ENCODE measurements at places on chromosomes 4 and X.

GRCh38 chr4:173014836-173015235 lies 153.8 kb upstream of the GALNT7 start:
- no peak for DNase-seq

DNA sequence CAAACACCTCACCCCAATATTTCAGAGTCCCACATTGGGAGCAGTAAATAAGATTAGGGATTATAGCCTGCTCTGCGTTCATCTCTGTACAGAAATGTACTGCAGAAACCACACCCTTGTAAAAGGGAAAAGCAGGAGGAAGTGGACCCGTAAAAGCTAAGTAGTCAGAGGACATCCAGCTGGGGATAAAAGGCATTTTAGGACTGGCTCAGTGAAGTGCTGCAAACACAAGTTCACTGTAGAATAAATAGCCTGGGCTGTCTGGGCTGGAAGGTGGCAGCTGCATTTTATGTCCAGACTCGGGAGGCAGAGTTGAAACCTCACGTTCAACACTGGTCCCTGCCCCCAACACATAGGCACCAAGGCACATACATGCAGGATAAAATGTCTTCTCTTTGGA lies 178.7 kb upstream of the FAT1 start:
- no peak for DNase-seq

DNA sequence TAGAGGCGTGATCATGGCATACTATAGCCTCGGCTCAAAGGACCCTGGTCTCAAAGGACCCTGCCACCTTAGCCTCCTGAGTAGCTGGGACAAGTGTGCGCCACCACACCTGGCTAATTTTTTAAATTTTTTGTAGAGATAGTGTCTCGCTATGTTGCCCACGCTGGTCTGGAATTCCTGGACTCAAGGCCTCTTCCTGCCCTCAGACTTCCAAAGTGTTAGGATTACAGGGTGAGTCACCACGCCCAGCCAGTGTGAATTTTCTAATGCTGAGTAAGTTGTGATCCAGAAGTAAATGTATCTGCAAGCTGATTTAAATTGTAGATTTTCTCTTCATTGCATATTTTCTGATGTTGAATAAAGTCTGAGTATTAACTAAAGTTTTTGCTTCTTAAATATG lies 2.6 kb upstream of the ZNF674 start:
- no peak for DNase-seq

DNA sequence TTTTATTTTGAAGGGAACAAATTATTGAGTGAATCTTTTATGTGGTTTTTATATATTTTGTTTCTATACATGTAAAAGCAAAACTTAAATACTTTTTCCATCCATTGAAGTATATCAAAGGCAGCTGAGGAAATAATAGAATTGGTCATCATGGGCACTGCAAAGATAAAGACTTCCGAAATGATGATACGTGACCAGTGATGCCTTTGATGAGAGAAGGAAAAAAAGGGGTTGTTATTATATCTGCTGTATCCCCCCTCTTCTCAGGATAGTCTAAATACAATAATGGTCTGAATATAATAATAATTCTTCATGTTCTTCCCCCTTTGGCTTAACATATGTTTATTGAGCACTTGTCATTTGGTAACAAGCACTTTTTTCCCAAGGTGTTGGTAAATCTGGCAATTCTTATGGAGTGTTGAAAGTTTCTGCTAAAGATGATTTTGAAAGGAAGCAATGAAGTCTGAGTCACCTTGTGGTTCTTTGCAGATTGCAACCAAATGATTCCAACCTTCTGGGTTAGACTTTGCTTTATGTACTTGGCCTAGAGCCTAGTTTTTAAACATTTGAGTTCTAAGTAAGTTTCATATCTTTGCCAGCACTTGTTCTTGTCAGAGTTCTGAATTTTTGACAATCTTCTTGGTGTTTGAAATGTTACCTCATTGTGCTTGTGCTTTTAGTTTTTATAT lies 60.8 kb downstream of the USP9X start:
- no peak for DNase-seq

- DNase-seq, result no peak
These were observed 14.8 kb upstream of the MAMLD1 start for GRCh38 chrX:150348365-150348764.

DNA sequence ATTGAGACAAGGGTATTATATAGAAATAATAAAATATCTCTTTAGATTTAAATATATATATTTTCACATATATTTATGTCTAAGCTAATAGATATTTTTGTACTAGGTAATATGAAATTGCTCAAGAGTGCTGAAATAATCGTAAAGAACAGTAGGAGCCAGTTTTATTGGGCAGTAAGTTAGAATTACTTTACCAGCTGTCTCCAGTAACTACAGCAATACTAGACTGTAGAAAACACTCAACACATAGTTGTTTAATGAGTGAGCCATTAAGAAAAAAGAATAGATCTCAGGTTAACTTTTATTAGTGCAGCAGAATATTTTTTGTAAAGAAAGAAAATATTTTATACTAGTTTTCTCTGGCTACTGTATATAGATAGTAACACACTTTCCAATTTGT lies 715.2 kb downstream of the TRIML1 start:
- no peak for DNase-seq

- DNase-seq, result no peak
These were observed 199.0 kb upstream of the LEF1 start for GRCh38 chr4:108367751-108368150.

- no peak for DNase-seq
These were observed 55.7 kb downstream of the MSX1 start for GRCh38 chr4:4914965-4915845.

DNA sequence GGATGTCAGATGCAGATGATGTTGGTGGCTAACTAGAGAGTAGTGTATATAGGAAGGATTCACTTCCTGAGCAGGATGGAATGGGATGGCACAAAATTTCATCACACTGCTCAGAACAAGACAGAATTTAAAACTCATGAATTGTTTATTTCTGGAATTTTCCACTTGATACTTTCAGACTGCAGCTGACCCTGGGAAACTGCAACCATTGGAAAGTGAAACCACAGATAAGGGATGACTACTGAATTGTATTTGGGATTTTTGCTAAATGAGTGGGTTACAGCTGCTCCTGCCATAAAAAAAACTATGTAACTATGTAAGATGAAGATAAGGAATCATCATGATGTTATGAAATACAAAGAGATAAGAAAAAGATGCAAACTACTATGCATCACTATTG lies 51.4 kb downstream of the NPY5R start:
- no peak for DNase-seq

DNA sequence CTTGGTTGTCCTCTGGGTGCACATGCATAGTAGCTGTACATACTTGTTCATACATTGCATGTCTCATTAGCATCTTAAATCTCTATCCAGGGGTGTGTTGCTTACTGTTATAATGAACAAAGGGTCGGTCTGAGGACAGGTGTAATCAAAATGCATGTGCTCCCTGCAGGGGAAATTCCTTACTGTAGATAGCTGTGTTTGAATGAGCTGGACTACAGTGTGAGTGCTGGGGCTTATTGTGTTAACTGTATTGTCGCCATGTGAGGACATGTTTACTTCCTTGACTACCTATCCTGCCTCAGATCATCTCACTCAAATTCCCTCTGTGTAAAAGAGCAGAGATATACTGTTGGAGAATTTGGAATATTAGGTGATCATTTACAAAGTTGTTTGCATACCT lies 98.7 kb downstream of the KLHL34 start:
- DNase-seq, result no peak

GRCh38 chr4:41256740-41257256 lies at the start of gene UCHL1:
UCHL1 (plus strand) TSS chr4:41256928; CDS start chr4:41256977, 49 bp downstream.
- peak; percentile 77 for DNase-seq

GRCh38 chr4:141047228-141047884 lies 85.9 kb downstream of the RNF150 start:
- DNase-seq, result no peak

GRCh38 chr4:101993842-101994775 lies 203.6 kb downstream of the BANK1 start:
- DNase-seq, result no peak

- no peak for DNase-seq
These were observed 186.7 kb downstream of the PCDH18 start for GRCh38 chr4:137345597-137345996.

DNA sequence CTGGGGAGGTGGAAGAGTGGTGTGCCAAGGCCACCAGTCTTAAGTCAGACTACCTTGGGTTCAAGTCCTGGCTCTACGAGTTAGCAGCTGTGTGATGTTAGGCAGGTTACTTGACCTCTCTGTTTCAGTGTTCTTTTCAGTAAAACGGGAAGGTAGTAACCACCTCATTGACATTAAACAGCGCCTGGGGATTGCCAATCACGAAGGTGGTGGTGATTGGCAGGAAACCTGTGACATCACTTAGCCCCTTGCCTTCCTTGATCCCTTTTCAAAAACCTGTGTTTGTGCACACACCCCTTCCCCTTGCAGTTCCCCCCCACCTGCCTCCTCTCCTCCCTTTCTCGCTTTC lies 7.6 kb downstream of the KLF3 start:
- DNase-seq, result peak; percentile 23

DNA sequence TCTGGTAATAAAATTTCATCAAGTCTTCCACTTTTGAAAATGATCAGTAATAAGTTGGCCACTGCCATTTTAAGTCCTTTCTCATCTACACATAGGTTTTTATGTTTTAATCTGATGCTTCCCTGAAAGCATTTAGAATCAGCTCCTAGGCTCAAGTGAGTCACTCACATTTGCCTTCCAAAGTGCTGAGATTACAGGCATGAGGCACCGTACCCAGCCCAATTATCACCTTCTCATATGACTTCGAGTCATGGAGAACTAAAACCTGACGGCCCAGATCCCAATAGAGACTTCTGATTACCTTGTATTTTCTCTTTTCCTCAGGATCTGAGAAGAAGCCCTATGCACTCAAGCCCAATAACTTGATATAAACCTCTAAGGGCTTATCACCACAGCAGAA lies 140.8 kb downstream of the OPHN1 start:
- DNase-seq, result no peak

DNA sequence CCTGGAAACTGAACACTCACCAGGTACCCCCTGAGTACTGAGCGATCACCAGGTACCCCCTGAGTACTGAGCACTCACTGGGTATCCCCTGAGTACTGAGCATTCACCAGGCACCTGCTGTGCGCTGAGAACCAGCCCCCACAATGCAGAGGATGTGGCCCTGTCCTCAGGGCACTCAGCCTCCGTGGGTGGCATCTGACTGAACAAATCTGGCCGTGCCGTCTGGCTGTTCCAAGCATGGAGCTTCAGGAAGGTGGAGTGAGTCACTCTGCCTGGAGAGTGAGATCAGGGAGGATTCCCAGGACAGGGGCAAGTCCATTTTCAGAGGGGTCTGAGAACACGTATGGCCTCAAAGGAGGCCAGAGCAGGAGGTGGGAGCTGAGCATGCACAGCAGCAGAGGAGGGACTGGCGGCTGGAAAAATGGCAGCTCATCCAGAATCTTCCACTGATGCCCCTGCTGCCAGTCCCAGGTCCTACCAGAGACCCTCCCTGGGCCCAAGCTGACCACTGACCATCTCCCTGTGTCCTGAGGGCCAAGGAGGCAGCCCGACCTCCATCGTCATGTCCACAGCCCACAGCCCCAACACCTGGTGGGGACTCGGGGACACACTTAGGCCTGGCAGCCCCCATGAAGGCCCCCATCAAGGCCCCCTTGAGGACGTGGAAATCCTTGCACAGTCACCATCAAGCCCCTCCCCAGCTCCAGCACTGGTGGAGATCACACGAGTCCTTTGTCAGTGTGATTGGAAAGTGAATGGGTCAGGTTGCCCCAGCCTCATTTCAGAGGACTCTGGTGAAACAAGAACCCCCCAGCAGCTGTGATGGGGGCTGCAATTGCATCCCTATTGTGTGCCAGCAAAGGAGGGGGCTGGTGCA lies 94.1 kb downstream of the HMX1 start:
- no peak for DNase-seq

DNA sequence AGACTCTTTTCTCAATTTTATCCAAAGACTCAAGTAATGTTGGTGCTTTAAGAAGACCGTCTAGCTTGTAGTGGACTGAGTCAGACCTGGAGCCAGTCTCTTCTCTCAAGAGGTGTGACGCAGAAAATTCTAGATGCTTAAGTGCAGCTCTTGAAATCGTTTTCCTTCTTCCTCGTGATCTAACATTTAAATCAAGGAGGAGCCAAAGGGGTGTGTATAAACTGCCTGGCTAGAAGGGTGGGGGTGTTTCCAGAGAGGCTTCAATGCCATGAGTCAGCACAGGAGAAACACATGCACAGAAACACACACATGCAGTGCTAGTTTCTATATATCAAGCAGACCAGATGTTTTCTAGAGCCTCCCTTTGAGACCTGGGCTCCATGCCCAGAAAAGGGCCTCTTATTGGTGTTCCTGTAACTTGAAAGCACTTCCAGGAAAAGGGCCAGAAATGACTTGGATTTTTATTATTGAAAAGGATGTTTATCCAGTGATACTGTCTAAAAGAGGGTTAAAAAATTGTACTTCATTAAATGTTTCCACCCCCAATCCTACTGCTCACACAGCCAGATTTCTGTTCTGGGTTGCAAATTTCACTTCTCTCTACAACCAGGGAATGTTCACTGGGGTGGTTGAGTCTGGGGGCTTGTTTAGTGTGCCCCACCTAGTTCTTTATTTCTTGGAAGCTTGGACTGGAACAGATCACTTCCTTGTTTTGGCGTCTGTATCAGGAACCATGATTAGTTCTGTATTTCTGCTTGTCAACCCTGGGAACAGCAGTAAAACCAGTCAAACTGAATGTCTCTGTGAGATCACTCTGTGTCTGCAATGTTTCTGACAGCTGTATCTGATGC lies at the start of gene CLIC2:
Gene CLIC2 (minus strand): TSS at position 129 of the 851 bp plus-strand sequence. CDS start 187 bp downstream, outside the sequence.
- DNase-seq, result peak; percentile 60

Data from right forelimb (tissue), 1 donor.